ENCODE measurements at places on chromosomes 1 and 21. TPM values are rescaled to one million over a fixed set of nuclear protein-coding genes. Genes with fewer than 3 reads are reported as not detected.

Gene TMPRSS2
- total RNA-seq = not detected

Gene CAMK2N1
- total RNA-seq = 0.60 TPM

Gene HDAC1
- total RNA-seq = 168 TPM

Gene MASP2
- not detected for total RNA-seq

Gene DFFA
- 45.6 TPM for total RNA-seq

Gene LCE1F
- not detected for total RNA-seq

Gene SMCP
- not detected for total RNA-seq

Gene CLDN8
- total RNA-seq = not detected

Gene RHOC
- total RNA-seq = 479 TPM

Gene CDA
- total RNA-seq = 0.43 TPM

Gene TNNT2
- not detected for total RNA-seq

Gene MXRA8
- total RNA-seq = 0.09 TPM

Gene AKR7A3
- 0.09 TPM for total RNA-seq

Data from dermis lymphatic vessel endothelial cell (primary cell).